ENCODE measurements at places on chromosomes 7 and 10.

GRCh38 chr10:29255104-29255503 is 33.8 kb upstream of the LYZL1 start:
- DNase-seq = no peak

DNA sequence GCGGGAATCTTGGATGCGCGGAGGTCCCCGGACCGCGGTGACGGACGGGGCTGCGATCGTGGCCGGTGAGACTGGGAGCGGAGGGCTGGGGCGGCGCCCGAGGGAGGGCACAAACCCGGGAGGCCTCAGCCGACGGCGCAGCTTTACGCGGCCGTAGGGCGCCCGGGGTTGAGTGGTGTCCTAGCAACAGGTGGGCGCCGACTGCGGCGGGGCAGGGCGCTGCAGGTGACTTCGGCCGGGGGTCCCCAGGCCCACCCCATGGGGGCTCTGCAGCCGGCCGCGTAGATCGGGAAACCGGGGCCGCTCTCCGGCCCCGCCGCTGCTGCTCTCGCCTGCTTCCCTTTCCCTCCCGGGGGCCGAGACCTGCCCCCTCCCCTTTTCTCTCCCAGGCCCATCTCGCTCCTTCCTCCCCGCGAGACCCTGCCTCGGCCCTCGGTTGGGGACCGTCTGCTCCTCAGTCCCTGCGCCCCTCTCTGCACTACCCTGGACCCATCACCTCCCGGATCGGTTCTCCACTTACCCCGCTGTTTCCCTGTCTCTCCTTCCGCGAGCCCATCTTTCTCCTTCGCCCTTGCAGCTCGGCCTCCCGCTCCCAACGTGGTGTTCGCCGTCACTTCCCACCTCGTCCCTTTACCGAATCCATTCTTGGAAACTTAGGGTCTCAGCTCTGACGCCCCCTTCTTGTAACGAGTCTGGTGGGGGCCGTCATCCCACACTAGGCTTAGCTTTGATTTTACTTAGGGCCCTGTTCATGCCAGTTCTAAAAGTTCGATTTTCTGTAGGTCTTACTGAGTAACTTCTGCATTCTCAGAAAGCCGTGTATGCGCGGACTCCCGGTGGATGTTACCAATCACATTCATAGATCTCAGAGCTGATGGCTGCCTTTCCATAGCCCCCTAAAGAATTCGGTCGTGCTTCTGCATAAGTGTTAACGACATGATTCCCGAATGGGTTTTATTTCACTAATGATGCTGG is 18.5 kb upstream of the ACBD5 start:
- no peak for DNase-seq

GRCh38 chr10:98528166-98528804 is 81.5 kb upstream of the HPS1 start:
- no peak for DNase-seq

DNA sequence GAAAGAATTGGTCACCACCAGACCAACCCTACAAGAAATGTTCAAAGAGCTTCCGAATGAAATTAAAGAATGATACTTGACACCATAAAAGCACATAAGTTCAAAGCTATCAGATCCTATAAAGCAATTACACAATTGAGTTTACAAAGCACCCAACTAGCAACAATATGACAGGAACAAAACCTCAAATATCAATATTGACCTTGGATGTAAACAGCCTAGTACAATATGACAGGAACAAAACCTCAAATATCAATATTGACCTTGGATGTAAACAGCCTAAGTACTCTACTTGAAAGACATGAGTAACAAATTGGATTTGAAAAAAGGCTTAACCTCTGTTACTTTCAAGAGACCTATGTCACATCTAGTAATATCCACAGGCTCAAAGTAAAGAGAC is 1201.4 kb downstream of the XPNPEP1 start:
- DNase-seq = peak; percentile 22

DNA sequence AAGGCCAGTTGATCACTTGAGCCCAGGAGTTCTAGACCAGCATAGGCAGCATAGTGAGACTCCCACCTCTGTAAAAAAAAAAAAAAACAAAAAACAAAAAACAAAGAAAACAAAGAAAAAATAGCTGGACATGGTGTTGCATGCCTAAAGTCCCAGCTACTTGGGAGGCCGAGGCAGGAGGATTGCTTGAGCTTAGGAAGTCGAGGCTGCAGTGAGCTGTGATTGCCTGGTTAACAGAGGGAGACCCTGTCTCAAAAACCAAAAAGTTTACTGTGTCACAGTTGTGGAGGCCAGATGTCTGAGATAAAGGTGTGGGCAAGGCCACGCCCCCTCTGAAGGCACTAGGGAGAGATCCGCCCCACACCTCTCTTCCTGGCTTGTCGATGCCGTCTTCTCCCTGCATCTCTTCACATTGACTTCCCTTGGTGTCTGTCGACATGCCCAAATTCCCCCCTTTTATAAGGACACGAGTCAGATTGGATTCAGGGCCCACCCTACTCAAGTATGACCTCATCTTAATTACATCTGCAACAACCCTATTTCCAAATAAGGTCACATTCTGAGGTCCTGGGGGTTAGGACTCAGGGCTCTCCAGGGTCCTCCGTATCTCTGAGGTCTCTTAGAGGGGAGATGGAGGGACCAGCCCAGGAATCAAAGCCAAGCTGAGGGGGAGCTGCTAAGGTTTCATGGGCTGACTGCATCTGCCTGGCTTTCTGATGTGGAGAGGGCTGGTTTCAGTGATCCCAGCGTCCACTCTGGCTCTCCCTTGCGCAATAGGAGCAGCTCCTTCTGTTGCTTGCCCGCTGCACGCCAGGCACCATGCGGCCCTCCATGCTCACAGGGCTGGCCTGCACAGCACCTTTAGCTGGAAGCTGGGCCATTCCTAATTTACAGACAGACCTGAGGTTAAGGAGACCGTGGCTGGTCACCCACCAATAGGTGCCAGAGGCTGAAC is 23.1 kb downstream of the AGAP3 start:
- DNase-seq = no peak

DNA sequence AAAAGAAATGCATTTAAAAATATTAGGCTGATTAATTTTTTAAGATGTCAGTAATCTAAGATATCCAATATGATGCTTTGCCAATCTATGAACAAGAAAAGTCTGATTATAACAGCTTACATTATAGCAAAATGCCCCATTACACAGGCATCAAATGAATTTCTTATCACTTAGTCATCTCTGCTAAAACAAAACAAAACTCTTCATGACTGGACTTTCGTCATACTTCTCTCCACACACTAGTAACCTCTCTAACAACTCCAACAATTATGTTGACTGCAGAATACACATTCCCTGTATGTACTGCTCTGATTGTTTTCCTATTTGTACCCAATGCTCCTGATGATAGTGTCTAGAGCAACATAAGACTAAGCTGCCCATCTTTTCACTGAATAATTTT is 3.8 kb upstream of the MKI67 start:
- no peak for DNase-seq

DNA sequence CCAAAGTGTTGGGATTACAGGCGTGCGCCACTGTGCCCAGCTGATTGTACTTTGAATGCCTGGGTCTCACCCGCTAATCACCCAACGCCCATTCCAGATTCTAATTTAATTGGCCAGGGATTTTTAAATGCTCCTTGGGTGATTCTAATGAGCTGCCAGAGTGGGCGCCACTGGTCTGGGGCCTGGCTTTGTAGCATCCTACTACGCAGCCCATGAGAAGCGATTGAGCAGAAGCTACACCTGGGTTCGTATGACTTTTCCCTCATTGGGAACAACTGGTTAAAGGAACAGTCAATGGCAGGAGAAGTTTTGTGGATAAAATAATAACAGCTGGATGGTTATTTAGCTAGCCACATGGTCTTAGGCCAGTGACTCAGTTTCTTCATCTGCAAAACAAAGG is 108.0 kb downstream of the SPAG6 start:
- DNase-seq = no peak

GRCh38 chr10:128322106-128322505 is 195.9 kb upstream of the MKI67 start:
- no peak for DNase-seq

GRCh38 chr7:85770332-85770731 is 583.5 kb upstream of the SEMA3D start:
- DNase-seq = no peak

DNA sequence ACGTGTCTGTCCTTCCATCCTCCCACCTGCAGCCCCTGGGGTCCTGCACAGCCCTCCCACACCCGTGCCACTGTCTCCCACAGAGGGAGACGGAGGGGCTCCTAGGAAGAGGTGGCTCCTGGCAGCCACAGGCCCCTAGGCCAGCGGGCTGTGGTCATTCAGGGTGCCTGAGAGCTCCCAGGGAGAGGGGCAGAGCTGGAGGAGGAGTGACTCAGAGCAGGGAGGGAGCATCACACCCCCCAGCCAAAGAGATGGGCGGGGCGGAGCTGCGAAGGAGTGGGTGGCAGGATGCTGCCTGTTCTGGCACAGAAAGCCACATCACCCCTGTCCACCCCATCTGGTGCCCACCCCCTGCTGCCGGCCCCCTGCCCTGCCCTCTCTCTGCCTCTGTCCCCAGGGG is 50.5 kb downstream of the STK32C start:
- DNase-seq = no peak

DNA sequence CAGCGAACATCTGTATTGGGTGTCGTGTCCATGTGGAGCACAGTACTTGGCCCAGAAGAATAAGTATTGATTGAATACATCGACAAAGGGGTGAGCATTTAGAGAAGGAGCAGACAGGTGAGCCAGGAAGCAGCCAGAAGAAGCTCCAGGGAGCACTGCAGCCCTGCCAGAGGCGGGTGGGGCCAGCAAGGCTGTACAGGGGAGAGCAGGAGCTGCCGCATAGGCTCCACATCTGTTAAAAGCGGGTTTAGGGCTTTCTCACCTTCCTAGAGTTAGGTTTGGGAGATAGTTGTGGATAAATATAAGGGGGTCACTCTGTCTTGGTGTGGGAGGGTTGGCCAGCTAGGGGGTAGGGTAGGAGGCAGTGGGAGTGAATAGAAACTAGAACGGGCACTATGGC is 1.3 kb upstream of the CPA1 start:
- no peak for DNase-seq
